ENCODE measurements at places on chromosomes 3 and 15.

DNA sequence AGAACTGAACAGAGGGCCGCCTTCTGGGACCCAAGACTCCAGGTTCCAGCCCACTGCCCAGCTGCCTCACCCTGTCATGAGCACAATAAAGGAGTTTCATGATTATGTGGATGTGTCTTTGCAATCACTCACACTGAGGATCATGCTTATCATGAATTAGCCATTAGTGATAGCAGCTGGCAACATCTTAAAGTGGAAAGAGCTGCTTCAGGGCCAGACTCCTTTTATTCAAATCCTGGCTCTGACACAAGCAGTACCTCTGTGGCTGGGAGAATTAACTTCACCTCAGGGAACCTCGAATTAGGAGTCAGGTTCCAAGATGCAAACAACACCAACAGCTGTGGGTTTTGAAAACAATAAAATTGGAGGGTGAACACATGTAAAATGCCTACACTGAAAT, 6.6 kb upstream of the SCAP start:
- no peaks in the 10 kb centered on the region for H3K4me1 ChIP-seq
- H3K36me3 ChIP-seq, result peaks cover 4% of the 10 kb centered on the region
- DNase-seq, result no peak

- H3K27me3 ChIP-seq, result no peaks in the 10 kb centered on the region
- H3K27ac ChIP-seq, result no peak overlapping the region
- peaks cover 56% of the 10 kb centered on the region for H3K36me3 ChIP-seq
- H3K4me3 ChIP-seq, result no peak overlapping the region
Observed at GRCh38 chr3:44654039-44654438, 5.5 kb downstream of the ZNF35 start.

GRCh38 chr3:38157595-38157994, 7.7 kb upstream of the OXSR1 start:
- no peak overlapping the region for H3K27ac ChIP-seq
- H3K36me3 ChIP-seq, result no peaks in the 10 kb centered on the region
- H3K4me3 ChIP-seq, result no peak overlapping the region
- DNase-seq, result no peak
- H3K27me3 ChIP-seq, result peaks cover 2% of the 10 kb centered on the region

DNA sequence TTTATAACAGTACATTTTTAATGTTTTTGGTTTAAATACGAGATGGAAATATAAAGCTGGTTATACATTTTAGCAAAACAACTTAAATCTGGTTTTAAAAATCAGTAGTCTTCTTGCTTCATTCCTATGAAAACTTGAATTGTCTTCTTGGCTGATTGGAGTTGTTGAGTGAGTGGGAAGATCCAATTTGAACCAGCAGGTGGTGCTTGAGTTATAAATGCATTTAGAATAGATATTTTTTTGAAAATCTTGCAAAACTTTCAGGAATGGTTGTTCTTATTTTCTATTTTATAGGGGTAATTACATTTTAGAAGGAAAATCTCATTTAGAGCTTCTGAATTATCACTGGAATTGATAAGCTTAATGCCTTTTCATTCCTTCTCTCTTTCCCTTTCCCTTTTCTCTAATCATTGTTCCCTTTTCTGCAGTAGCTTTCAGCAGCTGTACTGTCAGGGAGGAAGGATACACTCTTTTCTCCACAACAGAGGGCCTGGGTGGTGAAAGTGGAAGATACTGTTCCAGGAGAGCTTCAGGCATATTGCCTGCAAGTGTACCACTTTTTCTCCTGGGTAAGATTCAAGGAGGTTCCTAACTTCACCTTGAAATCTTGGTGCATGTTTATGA, 335.6 kb downstream of the NLGN1 start:
- H3K4me1 ChIP-seq, result no peaks in the 10 kb centered on the region
- DNase-seq, result no peak
- no peaks in the 10 kb centered on the region for H3K27me3 ChIP-seq
- no peak overlapping the region for H3K27ac ChIP-seq

DNA sequence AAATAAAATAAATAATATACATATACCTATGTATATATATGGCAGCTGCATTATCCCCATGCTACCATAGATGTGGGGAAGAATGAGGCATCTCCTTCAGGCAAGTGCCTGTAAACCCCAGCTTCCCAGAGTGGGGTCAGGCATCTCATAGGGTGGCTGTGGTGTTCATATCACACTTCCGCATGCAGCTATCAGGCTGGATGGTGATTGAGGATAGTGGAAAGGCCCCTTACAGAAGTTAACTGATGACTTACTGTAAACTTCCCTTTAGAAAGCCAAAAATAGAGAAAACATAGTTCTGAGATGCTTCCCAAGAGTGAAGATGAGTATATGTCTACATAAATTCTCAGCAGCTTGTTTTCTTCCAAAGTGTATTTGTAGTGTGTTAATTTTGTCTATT, 3.5 kb upstream of the PP2D1 start:
- H3K27me3 ChIP-seq, result no peaks in the 10 kb centered on the region
- no peak overlapping the region for H3K4me3 ChIP-seq
- no peaks in the 10 kb centered on the region for H3K36me3 ChIP-seq
- no peak overlapping the region for H3K27ac ChIP-seq

- no peaks in the 10 kb centered on the region for H3K4me1 ChIP-seq
- H3K4me3 ChIP-seq, result no peak overlapping the region
- H3K36me3 ChIP-seq, result no peaks in the 10 kb centered on the region
Observed at GRCh38 chr3:70242297-70242882, 70.0 kb downstream of the MDFIC2 start.

DNA sequence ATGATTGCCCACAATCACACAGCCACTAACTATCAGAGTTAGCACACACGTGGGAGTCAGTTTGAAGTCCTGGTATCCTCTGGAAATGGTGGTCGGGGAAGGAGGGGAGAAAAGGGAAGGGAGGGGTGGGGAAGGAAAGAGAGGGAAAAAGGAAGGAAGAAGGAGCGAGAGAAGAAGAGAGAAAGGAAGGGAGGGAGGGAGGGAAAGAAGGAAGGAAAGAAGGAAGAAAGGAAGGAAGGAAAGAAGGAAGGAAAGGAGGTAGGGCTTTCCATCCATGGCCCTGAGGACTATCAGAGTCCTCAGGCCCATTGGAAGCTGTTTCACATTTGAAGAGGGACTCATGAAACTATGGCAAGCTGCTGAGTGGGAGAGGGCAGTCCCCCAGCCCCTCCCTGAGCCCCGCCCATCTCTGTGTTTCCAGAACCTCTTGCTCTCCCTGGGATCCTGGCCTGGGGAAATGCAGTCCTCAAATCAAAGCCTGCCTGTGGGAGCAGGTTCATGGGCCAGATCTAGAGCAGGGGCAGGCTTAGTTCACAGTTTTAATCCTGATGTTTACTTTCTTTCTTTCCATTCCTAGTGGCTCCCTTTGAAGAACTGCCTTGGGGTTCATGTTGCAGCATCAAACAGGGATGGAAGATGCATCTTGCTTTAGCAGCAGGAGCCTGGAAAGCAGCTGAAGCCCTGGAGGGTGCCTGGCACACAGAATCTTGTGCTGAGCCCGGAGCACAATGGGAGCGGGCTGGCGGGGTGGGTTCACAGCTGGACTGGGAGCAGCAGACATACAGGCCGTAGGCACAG, 66.1 kb upstream of the GLCE start:
- H3K27ac ChIP-seq, result no peak overlapping the region
- H3K4me1 ChIP-seq, result no peaks in the 10 kb centered on the region
- no peaks in the 10 kb centered on the region for H3K36me3 ChIP-seq
- peaks cover 18% of the 10 kb centered on the region for H3K27me3 ChIP-seq
- DNase-seq, result no peak

DNA sequence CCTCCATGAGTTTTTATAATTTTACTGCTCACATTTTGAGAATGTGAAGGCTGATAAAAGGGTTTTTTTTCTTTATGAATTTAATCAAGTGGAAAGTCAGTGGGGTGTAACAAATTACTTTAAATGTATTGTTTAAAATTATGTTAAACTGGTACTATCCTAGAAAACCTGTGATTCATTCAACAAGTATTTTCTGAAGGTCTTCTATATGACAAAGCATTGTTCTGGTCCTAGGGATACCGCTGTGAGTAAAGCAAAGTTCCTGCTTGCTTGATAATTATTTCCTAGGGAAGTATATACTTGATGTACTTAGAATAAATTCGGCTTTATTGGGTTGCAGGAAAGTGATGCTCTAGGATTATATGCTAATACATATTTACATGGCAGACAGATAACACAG, 152.8 kb upstream of the GOLGA6L4 start:
- no peak for DNase-seq
- H3K27ac ChIP-seq, result no peak overlapping the region
- H3K36me3 ChIP-seq, result no peaks in the 10 kb centered on the region
- peaks cover 25% of the 10 kb centered on the region for H3K27me3 ChIP-seq
- H3K4me3 ChIP-seq, result no peak overlapping the region

GRCh38 chr3:152539191-152539764, 270.5 kb downstream of the MBNL1 start:
- H3K27ac ChIP-seq, result no peak overlapping the region
- no peak for DNase-seq
- H3K27me3 ChIP-seq, result peaks cover 12% of the 10 kb centered on the region
- H3K4me3 ChIP-seq, result no peak overlapping the region

DNA sequence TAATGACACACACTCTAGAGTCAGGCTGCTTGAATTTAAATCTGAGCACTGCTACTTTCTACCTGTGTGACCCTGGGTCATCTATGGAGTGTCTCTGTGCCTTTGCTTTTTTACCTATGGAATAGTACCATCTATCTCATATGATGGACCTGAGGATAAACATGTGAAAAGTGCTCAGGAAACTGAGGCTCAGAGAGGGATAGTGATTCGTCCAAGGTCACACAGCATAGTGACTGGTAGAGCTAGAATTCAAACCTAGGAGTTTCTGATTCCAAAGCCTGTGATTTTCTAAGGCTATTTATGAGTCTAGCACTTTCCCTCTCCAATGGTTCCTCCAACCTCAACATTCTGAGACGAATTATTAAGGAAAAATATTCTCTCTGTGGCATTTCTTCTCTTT, 32.0 kb upstream of the RAF1 start:
- peaks cover 3% of the 10 kb centered on the region for H3K27me3 ChIP-seq
- H3K4me3 ChIP-seq, result no peak overlapping the region
- no peak for DNase-seq
- H3K4me1 ChIP-seq, result no peaks in the 10 kb centered on the region
- H3K27ac ChIP-seq, result no peak overlapping the region

- H3K36me3 ChIP-seq, result peaks cover 50% of the 10 kb centered on the region
- no peaks in the 10 kb centered on the region for H3K27me3 ChIP-seq
- DNase-seq, result no peak
- peaks cover 42% of the 10 kb centered on the region for H3K4me1 ChIP-seq
- H3K27ac ChIP-seq, result peak overlapping the region; percentile 52
- H3K4me3 ChIP-seq, result peak overlapping the region; percentile 19
Observed at GRCh38 chr3:105837143-105837740, 31.6 kb downstream of the CBLB start.

DNA sequence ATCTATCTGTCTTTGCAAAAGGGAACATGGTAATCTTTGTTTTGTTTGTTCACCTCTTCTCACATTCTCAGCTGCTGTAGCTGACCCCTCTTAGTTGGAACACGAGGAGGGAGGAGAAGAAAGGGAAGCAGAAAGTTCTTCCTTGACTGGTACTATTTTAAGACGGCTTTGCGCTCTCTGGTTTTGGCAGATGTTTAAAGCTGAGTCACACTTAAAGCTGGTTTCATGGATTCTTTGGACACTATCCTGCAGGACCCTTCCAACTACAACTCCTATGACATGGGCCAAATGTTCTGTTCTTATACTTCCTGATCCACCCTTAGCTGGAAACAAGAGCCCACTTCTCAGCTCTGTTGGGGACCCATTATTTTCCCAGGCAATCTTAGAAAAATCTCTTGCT, 40.6 kb upstream of the FXR1 start:
- peaks cover 28% of the 10 kb centered on the region for H3K27me3 ChIP-seq
- H3K4me3 ChIP-seq, result no peak overlapping the region
- H3K27ac ChIP-seq, result no peak overlapping the region
- H3K36me3 ChIP-seq, result no peaks in the 10 kb centered on the region

DNA sequence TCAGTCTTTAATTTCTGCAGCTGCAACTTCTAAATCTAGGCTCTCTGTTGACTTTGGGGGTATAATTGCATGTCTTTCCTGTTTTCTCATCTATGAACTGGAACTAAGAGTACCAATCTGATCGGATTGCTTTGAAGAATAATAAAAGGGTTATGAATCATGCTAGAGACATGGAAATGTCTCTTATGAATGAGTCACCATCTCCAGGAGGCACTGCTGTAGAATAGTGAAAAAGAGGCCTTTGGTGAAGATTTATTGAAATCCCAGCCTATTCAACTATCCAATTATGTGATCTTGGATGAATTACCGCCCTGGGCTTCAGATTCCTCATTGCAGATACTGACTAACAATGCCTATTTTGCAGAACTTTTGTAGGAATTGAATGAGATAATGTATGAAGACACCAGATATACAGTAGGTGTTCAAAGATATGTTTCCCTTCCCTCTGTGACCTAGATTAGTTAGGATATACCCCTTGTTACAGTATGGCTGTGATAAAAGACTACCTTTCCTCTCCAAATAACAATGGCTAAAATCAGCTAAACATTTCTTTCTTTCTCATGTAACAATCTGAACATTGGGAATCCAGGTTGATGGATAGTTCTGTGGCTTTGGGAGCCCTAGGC, 11.5 kb upstream of the CMTM8 start:
- H3K27me3 ChIP-seq, result peaks cover 14% of the 10 kb centered on the region
- peaks cover 4% of the 10 kb centered on the region for H3K4me1 ChIP-seq
- no peak overlapping the region for H3K27ac ChIP-seq
- no peak for DNase-seq
- no peaks in the 10 kb centered on the region for H3K36me3 ChIP-seq

GRCh38 chr15:58260725-58261267, 122.6 kb downstream of the AQP9 start:
- no peak overlapping the region for H3K4me3 ChIP-seq
- H3K4me1 ChIP-seq, result peaks cover 9% of the 10 kb centered on the region
- DNase-seq, result no peak

GRCh38 chr3:35790764-35791163, 151.4 kb downstream of the ARPP21 start:
- DNase-seq, result no peak
- H3K27me3 ChIP-seq, result no peaks in the 10 kb centered on the region
- no peaks in the 10 kb centered on the region for H3K36me3 ChIP-seq

GRCh38 chr15:73927476-73928240, 1.4 kb downstream of the LOXL1 start:
- peaks cover 13% of the 10 kb centered on the region for H3K27me3 ChIP-seq
- peak overlapping the region; percentile 80 for H3K4me3 ChIP-seq
- peak; percentile 74 for DNase-seq
- H3K36me3 ChIP-seq, result peaks cover 1% of the 10 kb centered on the region
- peaks cover 25% of the 10 kb centered on the region for H3K4me1 ChIP-seq
- no peak overlapping the region for H3K27ac ChIP-seq

DNA sequence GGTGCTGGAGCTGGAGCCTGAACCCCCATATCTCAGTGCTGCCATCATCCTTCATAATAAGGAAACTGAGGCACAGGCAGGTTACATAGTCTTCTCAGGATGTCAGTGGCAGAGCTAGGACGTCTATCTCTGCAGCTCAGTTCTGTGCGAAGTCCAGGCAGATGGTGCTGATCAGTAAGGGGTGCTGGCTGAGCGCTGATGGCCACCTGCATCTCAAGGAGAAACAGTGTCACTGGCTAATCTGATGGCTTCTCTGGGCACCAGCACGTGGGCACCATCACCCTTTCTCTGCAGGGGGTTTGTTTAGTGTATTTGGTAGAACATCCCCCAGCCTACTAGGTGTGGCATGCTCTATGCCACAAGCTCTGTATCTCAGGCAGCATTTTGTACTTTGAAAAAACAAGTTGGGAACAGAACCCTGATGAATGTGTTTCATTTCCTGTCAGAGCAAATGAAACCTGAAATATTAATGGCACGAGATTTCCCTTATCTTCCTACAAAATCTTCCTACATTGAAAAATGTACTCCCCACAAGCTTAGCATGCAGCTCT, 35.1 kb downstream of the APBA2 start:
- peaks cover 11% of the 10 kb centered on the region for H3K27me3 ChIP-seq
- no peak overlapping the region for H3K27ac ChIP-seq
- peaks cover 3% of the 10 kb centered on the region for H3K36me3 ChIP-seq
- H3K4me1 ChIP-seq, result peaks cover 31% of the 10 kb centered on the region
- DNase-seq, result no peak
- peak overlapping the region; percentile 5 for H3K4me3 ChIP-seq

Data from T-helper 2 cell treated with Interferon-gamma antibody and Interleukin-4, amounts not matched to agents 5 μg/mL and 100 μg/mL, for 36 hours (primary cell).